Left lung (tissue), 14 donors: ENCODE measurements at places on chromosomes 5 and 9. TPM values are rescaled to one million over a fixed set of nuclear protein-coding genes. Genes with fewer than 3 reads are reported as not detected.

DNA sequence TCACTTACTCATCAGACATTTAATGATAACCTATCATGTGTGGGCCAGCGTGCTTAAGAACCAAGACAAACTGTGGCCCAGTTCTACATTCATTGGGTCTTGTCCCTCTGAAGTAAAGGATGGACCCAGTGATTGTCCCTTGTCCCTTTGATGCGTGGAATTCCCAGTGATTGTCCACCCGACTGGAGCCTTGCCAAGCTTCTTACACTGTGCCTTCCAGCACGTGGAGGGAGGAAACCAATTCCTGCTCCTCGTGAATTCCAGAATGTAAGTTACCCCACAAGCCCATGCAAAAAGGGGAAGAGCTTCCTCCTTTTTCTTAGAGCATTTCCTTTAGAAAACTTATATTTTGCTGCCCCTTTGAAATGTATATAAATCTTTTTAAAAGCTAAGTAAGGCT, 7.9 kb downstream of the CKMT2 start:
- H3K36me3 ChIP-seq: no peaks in the 10 kb centered on the region
- DNase-seq: no peak
- no peak overlapping the region for H3K27ac ChIP-seq
- H3K4me3 ChIP-seq: no peak overlapping the region

GRCh38 chr9:90325913-90326653, 316.5 kb downstream of the DIRAS2 start:
- no peaks in the 10 kb centered on the region for H3K27me3 ChIP-seq
- no peaks in the 10 kb centered on the region for H3K4me1 ChIP-seq
- no peak for DNase-seq
- no peak overlapping the region for H3K27ac ChIP-seq
- no peak overlapping the region for H3K4me3 ChIP-seq

- no peaks in the 10 kb centered on the region for H3K4me1 ChIP-seq
- no peaks in the 10 kb centered on the region for H3K27me3 ChIP-seq
- DNase-seq: no peak
- H3K4me3 ChIP-seq: no peak overlapping the region
- no peaks in the 10 kb centered on the region for H3K36me3 ChIP-seq
These were observed 365.1 kb upstream of the PRR16 start for GRCh38 chr5:120098902-120099535.

DNA sequence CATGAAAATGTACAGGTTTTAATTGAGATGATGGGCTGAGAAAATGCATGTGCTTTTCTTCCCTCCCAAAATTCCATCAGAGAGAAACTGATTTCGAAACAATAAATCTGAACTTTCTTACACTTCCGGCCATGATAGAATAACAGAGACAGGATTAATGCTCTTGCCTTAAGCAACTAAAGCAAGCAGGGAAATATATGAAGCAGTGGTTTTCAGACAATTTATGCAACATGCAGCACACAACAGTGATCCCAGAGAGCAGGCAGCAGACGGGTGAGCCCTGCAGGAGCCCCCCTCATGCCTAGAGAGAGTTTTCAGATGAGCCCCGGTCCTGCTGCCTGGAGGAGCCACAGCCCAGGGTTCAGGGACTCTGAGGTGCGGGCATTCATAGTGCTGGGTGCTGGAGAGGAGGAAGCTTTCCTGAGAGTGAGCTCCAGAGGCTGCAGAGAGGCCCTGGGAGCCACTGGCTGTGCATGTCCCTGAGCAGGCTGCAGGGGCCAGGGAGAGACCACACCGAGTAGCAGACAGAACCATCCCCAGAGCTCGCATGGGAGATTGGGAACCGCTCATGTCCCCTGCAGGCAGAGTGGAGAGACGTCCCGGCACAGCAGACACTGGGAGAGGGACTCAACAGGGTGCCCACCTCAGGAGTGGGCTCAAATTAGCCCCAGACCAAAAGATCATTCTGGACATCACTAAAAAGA, 143.5 kb downstream of the OLFM1 start:
- no peak for DNase-seq
- H3K27me3 ChIP-seq: no peaks in the 10 kb centered on the region
- no peak overlapping the region for H3K27ac ChIP-seq
- no peaks in the 10 kb centered on the region for H3K4me1 ChIP-seq
- H3K4me3 ChIP-seq: no peak overlapping the region

- no peak for DNase-seq
- no peaks in the 10 kb centered on the region for H3K36me3 ChIP-seq
- H3K4me1 ChIP-seq: no peaks in the 10 kb centered on the region
- no peak overlapping the region for H3K27ac ChIP-seq
- H3K27me3 ChIP-seq: no peaks in the 10 kb centered on the region
- H3K4me3 ChIP-seq: no peak overlapping the region
These were observed 216.2 kb downstream of the MED10 start for GRCh38 chr5:6162175-6162574.

REEP2 gene
- 0.52 TPM for total RNA-seq

EDIL3 gene
- total RNA-seq: 20.6 TPM

ARL14EPL gene
- not detected for total RNA-seq
